ENCODE measurements at places on chromosomes 16 and 17.

GRCh38 chr16:53519417-53520091 lies 16.5 kb upstream of the AKTIP start:
- no peak for DNase-seq

- peak; percentile 27 for DNase-seq
Observed at GRCh38 chr16:64865069-64865696, 256.7 kb downstream of the CDH11 start.

- no peak for DNase-seq
Observed at GRCh38 chr17:30832438-30833124, 815 bp downstream of the ATAD5 start.

- DNase-seq: no peak
Observed at GRCh38 chr16:4928227-4928626, 8.7 kb downstream of the PPL start.

DNA sequence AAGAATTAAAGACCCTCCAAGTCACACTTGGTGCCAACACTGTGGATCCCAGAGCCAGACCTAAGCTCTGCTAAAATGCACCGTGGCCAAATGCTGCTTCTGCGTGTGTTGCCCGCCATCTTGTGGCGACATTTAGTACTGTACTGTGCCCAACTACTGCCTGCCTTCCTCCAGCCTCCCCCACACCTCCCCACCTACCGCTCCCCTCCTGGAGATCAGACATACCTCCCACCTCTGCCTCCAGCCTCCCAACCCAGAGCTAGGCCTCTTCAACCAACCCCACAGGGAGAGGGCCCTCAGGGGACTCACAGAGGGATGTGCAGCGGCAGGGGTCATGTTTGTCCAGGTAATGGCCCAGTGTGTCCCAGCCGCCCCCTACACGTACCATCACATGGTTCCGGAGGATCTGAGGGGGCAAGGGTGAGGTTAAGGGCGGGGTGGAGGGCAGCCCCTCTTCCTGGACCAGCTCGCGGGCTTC lies 5.5 kb downstream of the GAS2L2 start:
- DNase-seq: no peak

DNA sequence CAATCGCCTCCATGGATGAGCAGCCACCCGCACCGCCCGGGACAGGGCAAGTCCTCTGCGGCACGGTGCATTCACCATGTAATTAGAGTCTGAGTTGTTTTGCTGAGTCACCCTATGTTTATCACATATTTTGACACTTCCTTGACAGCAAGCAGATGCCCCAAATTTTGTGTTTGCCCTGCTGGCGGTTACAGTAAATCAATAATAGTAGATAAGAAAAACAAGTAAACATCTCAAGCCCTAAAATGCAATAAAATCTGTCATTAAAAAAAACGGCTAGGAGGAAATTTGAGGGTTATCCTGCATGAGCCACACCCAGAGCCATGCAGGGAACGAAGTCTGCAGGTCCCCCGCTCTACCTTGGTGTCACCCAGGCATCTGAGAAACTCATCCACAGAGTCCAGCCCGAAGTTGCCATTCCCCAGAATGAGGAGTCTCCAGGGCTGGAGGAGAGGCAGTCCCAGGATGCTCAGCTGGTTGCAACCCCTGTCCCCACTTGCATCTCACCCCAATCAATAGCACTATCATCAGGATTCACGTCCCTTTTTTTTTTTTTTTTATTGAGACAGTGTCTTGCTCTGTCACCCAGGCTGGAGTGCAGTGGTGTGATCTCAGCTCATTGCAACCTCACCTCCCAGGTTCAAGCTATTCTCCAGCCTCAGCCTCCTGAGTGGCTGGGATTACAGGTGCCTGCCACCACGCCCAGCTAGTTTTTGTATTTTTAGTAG lies 16.5 kb upstream of the ST6GALNAC1 start:
- DNase-seq: no peak

DNA sequence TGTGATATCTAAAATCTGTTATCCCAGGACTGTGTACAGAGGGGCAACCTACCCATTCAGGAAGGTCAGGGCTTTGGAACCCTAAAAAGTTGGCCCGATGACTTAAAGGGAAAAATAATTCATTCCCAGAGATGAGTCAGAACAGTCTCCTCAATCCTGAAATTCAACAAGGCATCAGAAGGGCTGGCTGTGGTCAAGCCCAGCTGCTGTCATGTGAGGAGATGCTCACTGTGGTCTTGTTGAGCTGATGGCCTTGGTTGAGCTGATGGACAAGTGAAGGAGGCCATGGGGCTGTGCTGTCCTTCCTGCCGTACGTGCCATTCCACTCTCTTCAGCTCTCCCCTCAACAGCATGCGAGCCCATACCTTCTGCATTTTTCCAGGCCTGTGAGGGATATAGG lies 20.9 kb upstream of the DRG2 start:
- DNase-seq: no peak

DNA sequence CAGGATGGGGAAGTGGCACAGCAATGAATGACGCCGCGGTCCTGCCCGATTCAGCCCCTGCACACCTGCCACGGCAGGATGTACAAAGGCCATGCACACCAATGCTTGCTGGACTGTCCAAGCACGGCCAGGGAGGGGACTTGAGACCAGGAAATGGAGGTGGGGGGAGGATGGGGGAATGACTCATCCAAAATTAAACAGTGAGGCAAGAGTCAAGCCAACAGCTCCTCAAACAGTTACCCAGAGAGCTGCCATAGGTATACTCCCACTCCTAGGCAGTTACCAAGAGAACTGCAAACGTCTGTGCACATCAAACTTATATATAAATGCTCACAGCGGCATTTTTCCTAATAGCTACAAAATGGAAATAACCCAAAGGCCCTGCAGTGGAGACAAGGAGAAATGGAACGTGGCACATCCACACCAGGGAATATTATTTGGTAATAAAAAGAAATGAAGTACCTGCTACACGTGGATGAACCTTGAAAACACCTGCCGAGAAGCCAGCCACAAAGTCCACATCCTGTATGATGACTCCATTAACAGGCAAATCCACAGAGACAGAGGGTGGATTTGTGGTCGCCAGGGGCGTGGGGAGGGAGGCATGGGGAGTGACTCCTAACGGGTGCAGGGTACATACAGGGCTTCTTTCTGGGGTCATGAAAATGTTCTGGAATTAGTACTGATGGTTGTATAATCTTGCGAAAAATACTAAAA lies 54.1 kb downstream of the VAC14 start:
- no peak for DNase-seq

DNA sequence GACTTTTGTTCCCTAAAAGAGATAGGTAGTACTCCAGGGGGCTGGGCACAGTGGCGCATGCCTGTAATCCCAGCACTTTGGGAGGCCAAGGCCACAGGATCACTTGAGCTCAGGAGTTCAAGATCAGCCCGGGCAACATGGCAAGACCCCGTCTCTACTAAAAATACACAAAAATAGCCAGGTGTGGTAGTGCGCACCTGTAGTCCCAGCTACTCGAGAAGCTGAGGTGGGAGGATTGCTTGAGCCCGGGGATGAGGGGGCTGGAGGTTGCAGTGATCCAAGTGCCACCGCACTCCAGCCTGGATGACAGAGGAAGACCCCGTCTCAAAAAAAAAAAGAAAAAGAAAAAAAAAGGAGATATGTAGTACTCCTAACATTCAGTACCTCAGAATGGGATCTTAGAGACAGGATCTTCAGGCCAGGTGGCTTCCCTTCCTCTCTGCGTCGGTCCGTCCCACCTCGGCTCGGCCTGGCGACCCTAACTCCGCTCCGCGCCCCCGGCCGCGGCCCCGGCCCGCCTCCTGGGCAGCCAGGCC lies 89.6 kb downstream of the CDC27 start:
- no peak for DNase-seq

- no peak for DNase-seq
Observed at GRCh38 chr16:72210555-72210954, 38.6 kb upstream of the PMFBP1 start.

GRCh38 chr17:59341922-59342321 lies 10.5 kb downstream of the YPEL2 start:
- DNase-seq: no peak

GRCh38 chr17:64048805-64049204 lies 28.4 kb upstream of the ICAM2 start:
- no peak for DNase-seq

DNA sequence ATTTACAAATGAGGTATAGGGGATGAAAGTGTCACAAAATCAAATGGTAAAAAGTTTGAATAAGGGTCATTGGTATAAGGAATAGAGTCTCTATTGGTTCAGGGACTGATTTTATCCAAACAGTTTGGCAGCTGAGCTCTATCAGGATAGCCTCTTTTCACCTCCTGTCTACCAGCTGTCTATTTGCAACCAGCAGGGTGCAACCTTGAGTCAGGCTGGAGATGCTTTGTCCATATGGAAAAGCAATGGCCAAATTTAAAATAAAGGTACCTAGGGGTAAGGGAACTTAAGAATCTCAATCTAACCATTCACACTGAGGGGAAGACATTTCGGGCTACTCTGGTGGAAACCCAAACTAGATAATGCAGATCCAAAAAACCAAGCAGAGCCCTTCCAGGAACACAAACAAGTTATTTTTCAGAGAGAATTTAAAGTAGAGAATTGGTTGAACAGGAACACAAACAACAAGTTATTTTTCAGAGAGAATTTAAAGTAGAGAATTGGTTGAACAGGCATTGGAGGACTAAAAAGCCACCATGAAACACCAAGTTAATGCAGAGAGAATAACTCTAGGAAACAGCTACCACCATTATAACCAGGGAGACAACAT lies 12.6 kb upstream of the CA10 start:
- no peak for DNase-seq

DNA sequence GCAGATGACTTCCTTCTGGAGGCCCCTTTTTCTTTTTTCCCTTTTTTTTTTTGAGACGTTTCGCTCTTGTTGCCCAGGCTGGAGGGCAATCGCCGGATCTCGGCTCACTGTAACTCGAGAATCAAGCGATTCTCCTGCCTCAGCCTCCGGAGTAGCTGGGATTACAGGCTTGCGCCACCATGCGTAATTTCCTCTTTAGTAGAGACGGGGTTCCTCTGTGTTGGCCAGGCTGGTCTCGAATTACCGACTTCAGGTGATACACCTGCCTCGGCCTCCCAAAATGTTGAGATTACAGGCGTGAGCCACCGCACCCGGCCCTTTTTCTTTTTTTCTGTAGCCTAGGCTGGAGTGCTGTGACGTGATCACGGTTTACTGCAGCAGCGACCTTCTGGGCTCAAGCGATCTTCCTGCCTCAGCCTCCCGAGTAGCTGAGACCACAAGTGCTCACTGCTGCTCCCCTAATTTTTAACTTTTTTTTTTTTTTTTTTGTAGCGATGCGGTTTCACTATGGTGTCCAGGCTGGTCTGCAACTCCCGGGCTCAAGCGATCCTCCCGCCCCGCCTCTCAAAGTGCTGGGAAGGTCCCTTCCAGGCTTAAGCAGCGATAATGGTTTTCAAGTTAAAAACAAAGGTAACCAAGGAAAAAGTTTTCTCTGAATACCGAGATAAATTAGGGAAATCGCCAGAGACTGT lies 956 bp upstream of the IST1 start:
- peak; percentile 72 for DNase-seq

- DNase-seq: peak; percentile 67
Observed at GRCh38 chr17:5526821-5527598, 40.6 kb downstream of the MIS12 start.

DNA sequence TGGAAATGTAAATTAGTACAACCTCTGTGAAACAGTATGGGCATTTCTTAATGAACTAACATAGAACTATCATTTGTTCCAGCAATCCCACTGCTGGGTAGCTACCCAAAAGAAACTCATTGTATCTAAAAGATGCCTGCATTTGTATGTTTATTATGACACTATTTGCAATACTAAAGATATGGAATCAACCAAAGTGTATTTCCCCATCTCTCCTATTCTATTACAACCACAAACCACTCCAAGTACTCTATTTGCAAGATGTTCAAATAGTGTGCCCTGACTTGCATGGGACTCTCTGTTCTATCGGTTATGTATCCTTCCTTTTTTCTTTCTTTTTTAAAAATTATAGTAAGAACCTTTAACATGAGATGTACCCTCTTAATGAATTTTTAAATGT lies 845.2 kb downstream of the CDH11 start:
- no peak for DNase-seq

DNA sequence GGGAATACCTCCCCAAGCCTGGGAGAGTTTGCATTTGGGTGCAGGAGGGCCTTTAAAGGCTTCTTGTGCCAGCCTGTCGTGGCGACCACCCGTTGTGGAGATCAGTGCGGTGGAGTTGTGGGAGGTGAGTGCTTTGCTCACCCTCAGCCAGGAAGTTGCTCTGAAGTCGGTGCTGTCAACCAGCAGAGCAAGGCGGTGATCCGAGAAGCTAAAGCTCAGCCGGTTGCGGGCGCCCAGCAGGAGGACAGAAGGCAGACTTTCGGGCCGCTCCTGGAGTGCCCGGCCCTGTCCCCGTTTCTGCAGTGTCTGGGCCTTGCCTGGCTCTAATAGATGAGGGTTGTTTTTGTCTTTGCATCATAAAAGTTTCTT lies 1.4 kb downstream of the UBE2I start:
- DNase-seq: no peak

DNA sequence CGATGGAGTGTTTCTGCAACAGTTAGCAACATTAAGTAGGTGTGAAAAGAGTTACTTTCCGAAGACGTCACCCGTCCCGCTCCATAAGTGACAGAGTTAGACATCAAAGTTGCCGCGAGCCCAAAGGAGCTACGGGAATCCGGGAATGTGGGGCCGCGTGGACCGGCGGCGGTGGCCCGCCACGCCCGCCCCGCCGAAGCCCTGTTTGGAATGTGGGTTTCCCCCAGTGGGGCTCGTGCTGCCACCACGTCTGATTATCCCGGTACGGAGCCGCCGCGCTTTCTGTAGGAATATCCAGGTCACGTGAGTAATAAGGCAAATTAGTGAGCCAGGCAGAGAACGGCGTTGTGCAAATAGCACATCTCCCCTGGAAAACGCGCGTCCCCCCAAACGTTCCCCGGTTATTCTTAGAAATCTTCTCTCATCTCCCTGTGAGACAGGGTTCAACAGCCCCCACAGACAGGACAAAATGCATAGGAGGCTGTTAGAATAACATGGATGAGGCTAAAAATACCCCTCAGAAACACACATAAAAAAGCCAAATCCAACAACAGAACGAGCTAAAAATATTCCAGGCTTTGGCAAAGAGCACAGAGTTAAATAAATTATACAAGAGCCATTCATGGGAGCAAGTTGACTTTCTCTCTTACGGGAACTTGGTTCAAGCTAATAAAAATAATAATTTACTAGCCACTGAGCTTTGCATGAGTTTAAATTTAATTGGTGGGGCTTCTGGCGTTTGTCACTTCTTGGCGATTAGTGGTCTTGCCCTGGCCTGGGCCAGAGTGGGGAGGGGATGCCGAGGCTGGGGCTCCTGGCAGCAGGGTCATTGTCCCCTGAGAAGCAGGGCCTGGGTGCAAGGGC lies 8.6 kb downstream of the BAHCC1 start:
- DNase-seq: no peak

GRCh38 chr17:45149037-45149668 lies 878 bp downstream of the HEXIM1 start:
- no peak for DNase-seq
